Activated T-cell treated with anti-CD3 and anti-CD28 coated beads, Interleukin-2, amount 50 U/mL, for 24 hours (primary cell): ENCODE measurements at places on chromosomes 12 and 14.
A peak's percentile ranks its signal among the peaks of the same experiment; 100 is the strongest.

DNA sequence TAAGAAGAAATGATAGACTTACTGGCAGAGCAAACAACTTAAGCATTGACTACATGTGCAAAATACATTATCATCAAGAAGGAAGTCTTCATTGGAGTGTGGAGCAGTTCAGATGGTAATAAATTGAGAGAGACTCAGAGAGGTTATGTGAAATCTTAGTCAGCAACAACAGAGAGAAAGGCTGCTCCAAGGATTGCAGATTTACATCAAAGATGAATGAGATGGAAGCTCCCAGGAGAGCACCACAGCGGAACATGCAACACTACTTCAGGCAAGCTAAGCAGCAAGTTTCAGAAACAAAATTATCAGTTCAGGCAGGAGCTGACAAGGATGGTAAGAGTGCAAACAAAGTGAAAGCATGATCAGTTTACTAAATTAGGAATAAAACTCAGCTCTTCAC lies 882.3 kb downstream of the LRFN5 start:
- DNase-seq, result no peak

GRCh38 chr12:95304673-95305198 lies 87.1 kb downstream of the VEZT start:
- no peak for DNase-seq

GRCh38 chr14:49586673-49587460 lies 687 bp upstream of the RPS29 start:
- peak; percentile 76 for DNase-seq

GRCh38 chr14:21059842-21060613 lies 2.4 kb downstream of the RNASE8 start:
- DNase-seq, result no peak

DNA sequence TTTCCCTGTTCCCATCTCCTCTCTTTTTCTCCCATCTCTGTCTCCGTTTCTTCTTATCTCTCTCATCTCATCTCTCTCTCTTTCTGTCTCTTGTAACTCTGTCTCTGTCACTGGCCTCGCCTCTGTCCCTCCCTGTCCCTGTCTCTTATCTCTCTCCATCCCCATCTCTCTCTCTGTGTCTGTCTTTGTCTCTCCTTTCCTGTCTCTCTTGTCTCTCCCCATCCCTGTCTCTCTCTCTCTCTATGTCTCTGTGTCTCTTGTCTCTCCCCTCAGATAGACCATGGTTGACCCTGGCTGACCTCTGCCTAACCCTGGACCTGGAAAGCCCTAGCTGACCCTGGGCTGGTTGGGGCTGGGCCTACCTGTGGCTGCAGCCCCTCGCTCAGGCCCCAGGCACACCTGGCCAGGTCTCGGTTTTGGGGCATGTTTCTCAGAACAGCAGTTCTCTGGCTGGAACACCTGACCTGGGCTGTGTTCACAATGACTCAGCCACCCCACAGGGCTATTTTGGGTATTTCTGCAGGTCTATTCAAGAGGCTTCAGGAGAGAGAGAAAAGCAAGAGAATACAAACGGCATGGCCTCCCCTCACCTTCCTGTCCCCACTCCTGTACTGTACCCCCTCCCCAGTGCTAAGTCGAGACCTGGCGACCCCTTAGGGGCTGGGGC lies 174.4 kb downstream of the TMEM121 start:
- DNase-seq, result peak; percentile 18

DNA sequence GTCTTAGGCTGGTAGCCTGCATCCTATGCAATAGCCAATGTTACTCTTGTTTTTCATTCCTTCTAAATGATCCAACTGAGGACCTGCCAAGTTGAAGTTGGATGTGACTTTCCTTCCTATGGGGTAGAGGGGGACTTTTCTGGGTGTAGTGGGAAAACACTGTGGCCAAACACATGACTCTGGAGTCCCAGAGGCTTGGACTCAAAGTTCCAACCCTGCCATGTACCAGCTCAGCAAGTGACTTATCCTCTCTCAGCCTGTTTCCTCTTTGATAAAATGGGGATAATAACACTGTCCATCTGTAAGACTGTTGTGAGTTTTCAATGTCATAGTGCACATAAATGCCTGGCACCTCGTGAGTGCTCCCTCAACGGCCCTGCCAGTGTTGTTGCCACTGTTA lies 97.0 kb downstream of the ZFP36L1 start:
- no peak for DNase-seq

GRCh38 chr12:71448150-71448581 lies 8.6 kb downstream of the LGR5 start:
- DNase-seq, result no peak

GRCh38 chr12:49645146-49646039 lies 22.0 kb downstream of the PRPF40B start:
- no peak for DNase-seq

GRCh38 chr12:93846936-93847516 lies 169.9 kb downstream of the CRADD start:
- DNase-seq, result no peak

DNA sequence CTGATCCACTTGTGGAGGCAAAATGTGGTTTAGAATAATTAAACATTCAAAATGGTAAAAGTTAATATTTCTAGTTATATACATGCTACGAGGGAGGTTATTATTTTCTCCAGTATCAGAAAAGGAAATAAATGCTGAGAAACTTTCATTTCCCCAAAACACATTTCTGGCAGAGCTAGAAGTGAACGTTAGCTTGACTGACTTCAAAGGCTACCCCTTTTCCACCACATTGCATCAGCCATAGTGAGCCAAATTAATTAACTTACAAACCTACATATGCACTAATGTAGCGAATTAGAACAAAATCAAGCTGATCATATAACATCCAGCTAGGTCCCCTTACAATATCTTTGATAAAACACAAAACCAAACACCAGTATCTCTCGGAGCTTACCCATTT lies 49.3 kb upstream of the RERGL start:
- DNase-seq, result no peak

DNA sequence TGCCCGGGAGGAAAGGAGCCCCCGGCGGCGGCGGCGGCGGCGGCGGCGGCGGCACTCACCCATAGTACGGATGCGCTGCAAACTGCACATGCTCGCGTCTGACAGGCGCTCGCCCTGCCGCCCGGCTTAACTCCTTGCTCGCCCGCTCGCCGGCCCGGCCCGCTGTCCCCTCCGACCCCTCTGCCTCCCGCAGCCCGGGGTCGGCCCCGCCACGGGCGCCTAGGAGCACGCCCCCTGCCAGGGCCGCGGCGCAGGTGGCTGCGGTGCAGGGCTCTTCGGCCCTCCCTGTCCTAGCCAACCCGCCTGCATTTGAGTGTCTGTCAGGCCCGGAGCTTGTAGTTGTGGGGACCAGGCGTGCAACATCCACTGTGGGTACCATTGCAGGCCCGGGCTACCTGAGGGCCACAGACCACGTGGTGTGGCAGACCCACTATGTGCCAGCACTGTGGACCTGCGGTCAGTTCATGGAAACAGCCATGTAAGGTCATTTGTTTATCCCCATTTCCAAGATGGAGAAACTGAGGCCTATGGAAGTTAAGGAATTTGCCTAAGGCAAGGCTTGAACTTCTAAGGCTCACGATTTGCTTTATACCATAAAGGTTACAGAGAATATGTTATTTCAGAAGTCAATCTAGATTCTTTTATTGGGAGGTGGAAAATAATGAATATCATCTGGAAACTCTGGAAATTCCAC lies 17.6 kb upstream of the PLEKHH1 start:
- DNase-seq, result peak; percentile 73

GRCh38 chr12:4736091-4736490 lies 15.9 kb downstream of the GALNT8 start:
- DNase-seq, result no peak

DNA sequence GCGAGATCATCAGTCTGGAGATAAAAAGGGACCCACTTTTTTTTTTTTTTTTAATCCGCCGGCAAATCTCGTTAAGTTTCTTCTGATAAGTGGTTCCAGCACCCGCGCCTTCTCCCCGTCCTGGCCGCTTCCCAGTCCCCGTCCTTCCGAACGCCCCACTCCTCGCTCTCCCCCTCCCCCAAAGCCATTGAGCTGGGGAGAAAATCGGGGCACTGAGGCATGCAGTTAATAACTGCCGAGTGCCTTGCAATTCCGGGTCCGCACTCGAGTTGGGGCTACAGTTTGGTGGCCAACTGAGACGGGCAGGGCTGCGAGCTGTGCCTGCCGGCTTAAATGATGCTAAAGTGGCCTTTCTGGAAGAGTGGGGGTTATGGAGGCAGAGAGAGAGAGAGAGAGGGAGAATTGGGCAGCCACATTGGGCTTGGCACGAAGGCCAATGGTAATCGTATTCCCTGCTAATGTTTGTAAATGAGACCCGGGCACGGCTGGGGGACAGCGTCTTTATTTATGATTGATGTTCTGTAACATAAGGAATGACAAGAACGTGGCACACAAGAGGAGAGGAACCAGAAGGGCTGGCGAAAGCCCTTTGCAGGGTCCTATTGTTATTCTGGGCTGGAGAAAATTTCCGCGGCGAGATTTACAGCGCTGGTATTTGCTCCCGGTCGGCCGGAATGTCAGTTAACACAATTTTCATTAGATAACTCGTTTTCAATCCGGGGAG lies 115.4 kb upstream of the MYL2 start:
- DNase-seq, result no peak

- DNase-seq, result no peak
These were observed 270.3 kb upstream of the AMIGO2 start for GRCh38 chr12:47350062-47350408.

- no peak for DNase-seq
These were observed 90.0 kb downstream of the ANO6 start for GRCh38 chr12:45305907-45306306.
